ENCODE measurements at places on chromosomes 6 and 20.
A peak's percentile ranks its signal among the peaks of the same experiment; 100 is the strongest.

DNA sequence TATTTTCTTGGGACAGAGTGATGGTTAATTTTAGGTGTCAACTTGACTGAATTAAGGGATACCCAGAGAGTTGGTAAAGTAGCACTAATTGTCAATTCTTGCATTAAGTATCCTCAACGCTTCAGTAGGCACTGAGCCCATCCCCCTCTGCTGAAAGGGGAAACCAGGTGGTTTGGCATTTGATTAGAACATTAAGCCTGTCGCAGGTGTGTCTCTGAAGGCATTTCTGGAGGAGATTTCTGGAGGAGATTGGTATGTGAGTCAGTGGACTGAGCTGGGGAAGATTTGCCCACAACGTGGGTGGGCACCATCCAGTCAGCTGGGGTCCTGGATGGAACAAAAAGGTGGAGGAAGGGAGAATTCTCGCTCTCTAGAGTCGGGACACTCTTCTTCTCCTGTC is 119.8 kb downstream of the RFX6 start:
- DNase-seq: no peak

GRCh38 chr6:137680705-137681346 is 186.2 kb upstream of the TNFAIP3 start:
- DNase-seq: no peak

DNA sequence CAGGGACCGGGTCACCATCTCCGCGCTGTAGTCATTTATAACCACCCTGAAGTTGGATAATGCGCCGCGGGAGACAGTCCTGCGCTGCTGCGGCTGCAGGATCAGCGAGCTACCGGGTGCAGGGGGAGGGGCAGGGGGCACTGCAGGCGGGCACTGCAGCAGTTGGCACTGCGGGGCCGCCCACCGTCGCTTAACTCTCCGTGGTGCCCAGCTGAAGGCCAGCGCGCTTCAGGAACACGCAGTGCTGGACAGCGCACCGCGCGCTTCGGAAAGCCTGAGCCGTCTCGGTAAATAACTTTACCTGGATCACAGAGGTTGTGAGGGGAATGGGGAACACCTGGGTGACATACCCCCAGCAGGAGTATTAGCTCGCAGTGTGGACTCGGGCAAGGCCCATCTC is 12.4 kb upstream of the LRFN2 start:
- peak; percentile 83 for DNase-seq

DNA sequence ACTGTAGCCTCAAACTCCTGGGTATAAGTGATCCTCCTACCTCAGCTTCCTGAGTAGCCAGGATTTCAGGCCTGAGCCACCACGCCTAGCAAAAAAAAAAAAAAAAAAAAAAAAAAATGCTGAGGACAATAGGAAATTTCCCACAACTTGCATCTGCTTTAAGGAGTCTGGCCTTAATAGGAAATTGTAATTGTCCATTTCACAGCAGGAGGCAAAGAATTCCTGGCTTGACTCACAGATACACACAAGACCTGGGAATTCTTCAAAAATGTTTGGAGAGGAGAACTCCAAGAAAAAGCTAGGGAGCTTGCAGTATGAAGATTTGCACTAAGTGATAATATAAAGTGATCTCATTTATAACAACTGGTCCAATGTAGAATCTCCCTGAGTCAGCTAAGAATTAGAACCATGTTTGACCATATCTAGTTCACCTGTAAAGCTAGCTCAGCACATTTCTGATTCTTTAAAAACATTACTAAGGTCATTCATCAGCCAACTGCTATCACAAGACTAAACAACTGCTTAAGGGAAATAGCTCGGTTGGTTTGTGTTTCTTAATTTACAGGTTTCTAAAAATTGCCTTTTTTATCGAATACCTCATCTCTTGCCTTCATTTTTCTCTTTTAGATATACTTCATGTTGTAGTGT is 80.2 kb upstream of the SLC2A12 start:
- no peak for DNase-seq

DNA sequence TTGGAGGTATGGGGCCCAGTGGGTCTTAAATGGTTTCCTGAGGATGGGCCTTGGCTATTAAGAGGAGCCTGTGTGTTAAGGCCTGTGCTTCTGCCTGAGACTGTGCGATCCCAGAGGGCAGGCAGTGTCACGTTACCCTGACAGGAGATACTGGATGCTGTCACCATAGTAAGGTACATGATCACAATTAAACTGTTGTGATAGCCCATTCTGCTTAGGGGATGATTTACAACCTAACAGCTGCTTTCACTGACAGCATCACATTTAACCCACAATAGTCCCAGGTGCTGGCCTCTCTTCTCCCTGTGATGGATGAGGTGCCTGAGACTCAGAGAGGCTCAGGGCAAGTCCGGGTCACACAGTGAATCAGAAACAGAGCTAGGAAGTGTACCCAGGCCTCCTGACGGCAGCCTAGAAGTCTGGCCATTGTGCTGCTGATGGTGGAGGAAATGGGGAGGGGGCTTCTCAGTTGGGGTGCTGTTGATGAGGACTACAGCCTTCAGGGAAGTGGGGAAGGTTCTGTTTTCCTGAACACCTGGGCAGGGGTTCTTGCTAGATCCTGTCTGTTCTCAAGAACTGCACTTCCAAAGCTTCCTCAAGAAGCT is 97.3 kb downstream of the MDGA1 start:
- no peak for DNase-seq

- DNase-seq: no peak
Measured at GRCh38 chr20:40262219-40262618, 426.8 kb downstream of the MAFB start.

- peak; percentile 53 for DNase-seq
Measured at GRCh38 chr20:57620274-57620990, at the start of gene ZBP1. TSS of gene ZBP1 (minus strand) at chr20:57620426. CDS start at chr20:57620295, 131 bp downstream.

DNA sequence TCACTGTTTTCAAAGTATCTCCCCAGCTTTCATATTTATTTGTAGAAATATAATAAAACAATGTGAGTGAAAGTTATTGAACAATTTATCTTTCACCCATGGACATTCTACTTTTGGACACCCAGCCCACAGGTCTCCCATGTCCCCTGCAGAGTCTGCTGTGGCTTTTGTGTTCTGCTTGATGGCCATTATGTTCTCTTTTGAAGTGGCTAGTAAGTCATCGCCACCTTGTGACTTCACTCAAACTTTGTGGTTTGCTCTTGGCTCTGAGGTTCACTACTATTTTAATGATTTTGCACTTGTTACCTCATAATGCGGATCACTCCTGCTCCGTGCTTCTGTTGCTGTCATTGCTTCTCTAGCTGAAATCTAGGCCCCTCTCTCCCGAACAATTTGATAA is 10.2 kb upstream of the DEFB113 start:
- DNase-seq: no peak

DNA sequence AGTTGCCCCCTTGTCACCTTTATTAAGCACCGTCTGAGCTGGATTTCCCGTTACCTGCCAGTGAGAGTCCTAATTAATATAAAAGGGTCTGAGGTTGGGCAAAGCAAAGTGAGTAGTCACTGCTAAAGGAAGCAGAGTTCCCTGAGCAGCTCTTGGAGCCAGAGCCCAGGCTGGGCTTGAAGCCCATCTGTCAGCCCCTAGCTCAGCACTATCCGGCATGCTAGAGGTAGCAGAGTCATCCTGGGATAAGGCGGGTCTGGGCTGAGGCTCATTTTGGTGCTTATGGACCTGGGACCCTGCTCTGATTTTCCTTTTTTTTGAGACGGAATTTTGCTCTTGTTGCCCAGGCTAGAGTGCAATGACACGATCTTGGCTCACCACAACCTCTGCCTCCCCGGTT is 46.2 kb downstream of the ADNP start:
- no peak for DNase-seq

- DNase-seq: no peak
Measured at GRCh38 chr6:129485746-129486145, 224.2 kb downstream of the ARHGAP18 start.

GRCh38 chr6:119210596-119210995 is 132.1 kb upstream of the FAM184A start:
- DNase-seq: no peak

- no peak for DNase-seq
Measured at GRCh38 chr6:144321839-144322591, 36.9 kb downstream of the UTRN start.

- DNase-seq: no peak
Measured at GRCh38 chr6:113707194-113707593, 150.0 kb upstream of the MARCKS start.

- no peak for DNase-seq
Measured at GRCh38 chr20:278607-279571, 11.7 kb downstream of the C20orf96 start.

DNA sequence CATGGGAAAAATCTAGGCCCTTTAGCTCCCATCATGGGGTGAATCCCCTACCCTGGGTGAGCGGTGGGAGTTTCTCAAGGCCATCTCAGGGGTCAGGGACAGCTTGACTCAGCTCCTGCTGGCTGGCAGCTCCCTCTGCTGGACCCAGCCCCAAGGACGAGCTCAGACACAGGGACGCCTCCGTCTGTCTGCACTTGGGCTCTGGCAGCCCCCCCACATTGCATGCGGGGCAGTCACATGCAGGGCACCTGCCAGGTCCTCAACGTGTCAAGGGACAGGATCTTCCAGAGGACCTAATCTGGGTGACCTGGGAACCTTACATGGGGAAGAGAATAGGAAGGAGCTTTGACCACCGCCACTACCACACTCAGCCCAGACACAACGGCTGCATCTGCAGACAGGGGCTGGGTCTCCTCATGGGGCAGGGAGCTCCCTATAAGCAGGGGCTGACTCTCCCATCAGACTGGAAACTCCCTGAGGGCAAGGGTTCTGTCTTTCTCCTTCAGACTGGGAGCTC is 173.4 kb downstream of the MRPL14 start:
- DNase-seq: no peak

DNA sequence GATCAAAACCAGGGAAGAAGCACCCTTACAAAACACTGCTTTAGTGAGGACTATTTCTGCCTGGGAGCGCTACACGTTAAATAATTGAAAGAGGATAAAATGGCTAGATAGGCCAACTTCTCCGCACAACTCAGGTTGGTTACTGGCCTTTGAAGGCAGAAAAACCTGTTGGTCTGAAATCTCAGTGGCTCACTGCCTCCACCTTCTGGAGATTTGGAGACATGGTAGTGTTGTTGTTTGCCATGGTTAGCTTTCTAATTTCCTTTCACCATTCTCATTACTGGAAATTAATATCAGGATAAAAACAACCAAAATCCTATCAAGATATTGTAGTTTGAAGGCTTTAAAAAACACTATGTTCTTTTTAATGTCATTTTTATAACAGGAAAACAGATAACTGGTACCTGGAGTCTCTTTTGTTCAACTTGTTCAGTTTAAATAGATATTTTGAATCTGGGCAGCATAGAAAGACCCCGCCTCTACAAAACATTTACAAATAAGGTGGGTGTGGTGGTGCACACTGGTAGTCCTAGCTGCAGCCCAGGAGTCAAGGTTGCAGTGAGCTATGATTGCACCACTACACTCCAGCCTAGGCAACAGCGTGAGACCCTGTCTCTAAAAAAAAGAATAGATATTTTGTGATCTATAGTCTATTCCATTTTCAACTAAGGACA is 27.5 kb upstream of the BCLAF1 start:
- peak; percentile 91 for DNase-seq

DNA sequence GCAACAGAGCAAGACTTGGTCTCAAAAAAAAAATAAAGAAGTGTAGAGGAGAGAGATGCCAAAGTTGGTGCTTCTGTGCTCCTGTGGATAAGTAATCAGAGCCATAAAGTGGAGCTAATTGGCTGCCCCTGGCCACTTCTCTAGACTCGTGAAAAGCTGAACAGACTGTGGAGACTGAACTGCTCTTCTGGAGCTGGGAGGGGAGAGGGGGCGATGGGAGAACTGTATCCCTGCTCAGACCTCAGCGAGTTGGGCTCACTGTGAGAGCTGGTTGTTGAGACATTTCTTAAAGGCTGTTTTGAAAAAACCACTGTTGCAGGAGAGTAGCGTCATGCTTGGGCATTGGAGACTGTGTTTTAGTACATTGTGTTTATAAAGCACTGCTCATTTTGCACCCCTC is 125.7 kb downstream of the TCP11 start:
- DNase-seq: no peak

GRCh38 chr20:54139188-54139587 is 34.6 kb downstream of the CYP24A1 start:
- no peak for DNase-seq

DNA sequence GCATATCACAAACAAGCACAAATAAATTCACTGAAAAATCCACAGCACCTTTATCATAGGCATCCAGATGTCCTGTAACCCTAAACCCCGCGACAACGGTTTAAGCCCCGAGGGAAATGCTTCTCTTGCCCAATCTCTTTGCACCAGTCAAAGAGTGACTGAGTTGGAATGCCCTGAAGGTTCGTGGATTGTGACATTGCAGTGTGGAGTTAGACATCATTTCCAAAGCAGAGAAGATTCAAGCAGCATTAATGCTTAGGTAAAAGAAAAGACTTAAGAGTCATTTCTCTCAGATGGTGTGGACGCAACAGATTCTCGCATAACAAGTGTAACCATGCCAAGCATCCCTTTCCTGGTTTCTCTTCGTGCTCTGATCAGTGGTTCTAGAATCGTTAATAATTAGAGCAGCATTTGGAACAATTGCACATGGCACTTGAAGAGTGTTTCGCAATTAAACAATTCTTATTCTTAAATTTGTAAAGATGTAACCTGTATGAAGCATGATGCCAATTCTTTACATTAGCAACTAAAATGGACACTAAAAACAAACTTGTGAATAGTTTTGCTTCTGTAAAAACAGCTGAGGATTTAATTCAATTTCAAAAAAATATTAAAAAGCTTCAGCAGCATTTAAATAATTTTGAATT is 121.6 kb downstream of the HIVEP2 start:
- DNase-seq: no peak

DNA sequence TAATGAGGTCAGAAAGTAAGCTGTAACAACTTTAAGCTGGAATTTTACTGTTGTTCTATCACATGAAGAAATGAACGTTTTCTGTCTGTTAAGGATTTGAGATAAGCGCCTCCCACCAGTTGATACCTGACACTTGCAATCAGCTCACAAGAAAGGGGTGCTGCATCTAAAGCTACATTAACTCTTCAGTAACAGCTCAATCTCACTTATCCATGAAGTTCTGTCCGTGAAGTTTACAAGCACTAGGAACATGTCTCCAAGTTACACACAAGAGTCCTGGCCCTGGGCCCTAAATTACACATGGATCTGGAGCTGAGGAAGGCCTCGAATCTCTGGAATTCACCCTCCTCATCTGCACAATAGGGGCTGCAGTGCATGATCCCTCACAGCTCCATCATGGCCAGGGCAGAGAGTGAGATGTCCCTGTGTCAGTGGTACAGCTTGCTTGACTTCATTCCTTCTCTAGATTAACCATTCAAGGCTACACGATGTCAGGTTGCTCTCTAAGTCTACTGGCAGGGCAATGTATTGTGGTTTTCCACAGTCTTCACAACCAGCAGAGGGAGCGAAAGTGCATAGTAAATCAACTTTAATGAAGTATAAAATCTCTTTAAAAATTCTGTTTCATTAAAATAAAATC is 182.4 kb upstream of the MCHR2 start:
- DNase-seq: peak; percentile 46
